ENCODE measurements at places on chromosomes 1 and 21.

DNA sequence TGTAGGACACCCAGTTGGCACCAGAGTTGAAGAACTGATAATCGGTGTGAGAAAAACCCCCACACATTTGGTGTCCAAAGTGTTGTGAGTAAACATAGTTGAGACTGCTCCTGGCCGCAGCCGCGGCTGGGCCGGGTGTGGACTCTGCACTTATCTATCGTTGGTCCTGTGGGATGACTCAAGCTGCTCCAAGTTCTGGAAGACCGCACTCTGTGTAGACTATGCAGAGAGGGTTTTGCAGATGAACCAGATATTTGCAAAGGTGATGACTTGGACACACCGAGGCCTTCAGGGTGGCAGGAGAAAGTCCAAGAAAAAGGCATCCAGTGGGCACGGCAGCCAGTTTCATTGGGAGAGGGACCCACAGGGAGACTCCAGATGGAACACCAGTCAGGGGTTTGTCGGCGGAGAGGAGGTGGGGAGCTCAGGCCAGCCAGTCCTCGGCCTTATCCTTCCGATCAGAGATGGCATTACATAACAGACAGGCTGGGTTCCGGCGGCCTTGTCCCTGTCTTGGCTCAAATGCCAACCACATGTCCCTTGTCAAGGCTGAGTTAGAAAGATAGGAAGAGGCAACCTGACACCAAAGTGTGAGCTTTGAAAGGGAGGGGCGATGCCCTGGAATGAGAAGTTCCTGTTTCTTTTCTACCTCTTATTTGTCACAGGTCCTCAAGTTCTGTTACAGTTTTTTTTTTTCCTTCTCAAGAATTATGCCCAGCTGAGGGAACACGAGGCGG lies 21.1 kb downstream of the C2CD2 start:
- DNase-seq = no peak

DNA sequence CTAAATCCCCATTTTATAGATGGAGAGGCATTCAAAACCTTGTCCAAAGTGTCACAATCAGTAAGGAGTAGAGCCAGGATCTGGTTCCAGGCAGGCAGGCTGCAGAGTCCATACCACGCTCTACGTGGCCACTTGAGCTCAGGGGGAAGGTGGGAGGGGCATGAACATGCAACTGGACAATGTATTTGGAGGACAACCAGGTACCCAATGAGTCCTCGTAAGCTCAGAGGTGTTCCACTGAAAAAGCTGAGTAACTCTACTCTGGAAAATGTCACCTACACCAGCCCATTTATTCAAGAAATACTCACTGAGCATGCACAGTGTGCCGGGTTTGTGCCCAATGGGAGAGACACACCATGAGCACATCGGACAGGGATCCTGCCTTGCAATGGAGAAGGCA lies 11.2 kb upstream of the GUCA2B start:
- no peak for DNase-seq

DNA sequence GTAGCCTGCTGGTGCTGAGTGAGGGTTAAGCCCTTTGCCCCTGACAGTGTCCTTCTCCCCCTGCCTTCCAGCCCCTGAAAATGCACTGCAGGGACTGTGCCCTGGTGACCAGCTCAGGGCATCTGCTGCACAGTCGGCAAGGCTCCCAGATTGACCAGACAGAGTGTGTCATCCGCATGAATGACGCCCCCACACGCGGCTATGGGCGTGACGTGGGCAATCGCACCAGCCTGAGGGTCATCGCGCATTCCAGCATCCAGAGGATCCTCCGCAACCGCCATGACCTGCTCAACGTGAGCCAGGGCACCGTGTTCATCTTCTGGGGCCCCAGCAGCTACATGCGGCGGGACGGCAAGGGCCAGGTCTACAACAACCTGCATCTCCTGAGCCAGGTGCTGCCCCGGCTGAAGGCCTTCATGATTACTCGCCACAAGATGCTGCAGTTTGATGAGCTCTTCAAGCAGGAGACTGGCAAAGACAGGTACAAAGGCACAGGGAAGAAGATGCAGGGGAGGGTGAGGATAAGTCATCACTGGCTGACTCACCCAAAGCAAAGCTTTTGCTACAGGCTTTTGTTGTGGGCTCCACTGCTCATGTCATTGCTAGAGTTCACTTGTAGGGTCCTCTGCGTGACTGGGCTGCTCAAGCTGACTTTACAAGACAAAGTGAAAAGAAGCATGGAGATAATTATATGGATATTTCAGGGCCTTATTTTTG lies 174.9 kb downstream of the PIGK start:
- DNase-seq = no peak

DNA sequence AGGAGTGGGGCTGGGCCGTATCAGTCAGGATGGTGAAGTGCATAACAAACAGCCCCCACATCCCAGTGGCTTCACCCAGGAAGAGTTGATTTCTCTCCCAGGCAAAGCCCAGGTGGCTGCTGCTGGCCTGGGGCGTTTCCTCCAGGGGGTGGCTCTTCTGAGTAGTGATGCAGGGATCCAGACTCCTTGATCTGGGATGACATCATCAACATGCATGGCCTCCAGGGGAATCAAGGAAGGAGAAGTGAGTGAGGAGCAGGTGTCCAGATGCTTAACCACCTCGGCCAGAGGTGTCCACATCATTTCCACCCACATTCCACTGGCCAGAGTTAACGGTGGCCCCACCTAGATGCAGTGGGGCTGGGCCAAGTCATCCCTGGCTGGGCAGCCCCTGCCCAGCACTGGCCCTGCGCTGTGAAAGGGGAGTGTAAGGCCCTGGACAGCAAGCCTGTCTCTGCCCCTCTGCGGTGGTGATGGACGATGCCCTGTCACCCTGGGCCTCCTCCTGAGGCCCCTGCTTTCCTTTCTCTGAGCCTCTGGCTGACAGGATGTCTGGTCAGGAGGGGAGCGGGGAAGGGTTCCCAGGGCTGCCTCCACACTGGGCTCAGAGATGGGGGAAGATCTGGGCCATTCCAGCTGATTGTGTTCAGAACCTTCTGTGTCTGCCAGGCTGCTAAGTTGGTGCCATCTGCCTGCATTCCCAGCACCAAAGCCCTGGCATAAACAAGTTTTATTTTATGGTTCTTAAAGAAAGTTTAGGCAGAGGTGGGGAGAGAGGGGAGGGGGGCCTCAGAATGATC lies 598.2 kb downstream of the MATN1 start:
- no peak for DNase-seq

DNA sequence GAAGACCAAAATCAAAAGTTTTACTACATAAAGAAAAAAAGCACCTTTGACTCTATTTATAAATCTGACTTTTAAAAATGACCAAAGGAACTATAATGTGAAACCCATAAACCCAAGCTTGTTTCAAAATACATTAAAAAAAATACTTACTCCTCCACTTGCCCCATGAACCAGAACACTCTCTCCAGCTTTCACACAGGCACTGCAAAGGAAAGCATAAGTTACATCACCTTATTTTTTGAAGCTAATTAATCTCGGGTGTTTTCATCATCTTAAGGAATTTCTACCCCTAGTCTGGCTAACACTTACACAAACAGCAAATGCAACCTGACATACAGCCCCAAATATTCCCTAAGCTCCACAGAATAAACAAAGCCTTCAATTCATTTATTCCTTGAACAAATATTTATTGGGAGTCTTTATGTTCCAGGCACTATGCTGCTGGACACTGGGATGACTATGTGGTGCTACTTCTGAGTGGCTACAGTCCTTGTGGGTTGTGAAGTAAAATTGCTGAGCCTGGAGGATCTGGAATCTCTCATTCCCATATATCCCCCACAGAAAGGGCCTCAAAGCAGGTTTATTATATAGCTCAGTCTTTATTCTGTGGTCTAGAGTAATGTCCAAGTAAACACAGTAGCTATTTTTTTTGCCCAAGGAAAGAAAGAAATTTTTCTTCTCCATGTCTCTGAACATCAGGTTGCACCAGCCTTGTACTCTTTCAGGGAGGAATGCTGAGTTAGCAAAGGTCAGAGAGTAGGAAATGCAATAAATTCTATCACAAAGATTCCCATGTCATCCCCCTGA lies 18.2 kb downstream of the CRYZ start:
- DNase-seq = no peak

GRCh38 chr1:55476445-55477015 lies 261.4 kb upstream of the USP24 start:
- no peak for DNase-seq

- DNase-seq = peak; percentile 63
These were observed 250.3 kb downstream of the SDCCAG8 start for GRCh38 chr1:243505986-243506689.

DNA sequence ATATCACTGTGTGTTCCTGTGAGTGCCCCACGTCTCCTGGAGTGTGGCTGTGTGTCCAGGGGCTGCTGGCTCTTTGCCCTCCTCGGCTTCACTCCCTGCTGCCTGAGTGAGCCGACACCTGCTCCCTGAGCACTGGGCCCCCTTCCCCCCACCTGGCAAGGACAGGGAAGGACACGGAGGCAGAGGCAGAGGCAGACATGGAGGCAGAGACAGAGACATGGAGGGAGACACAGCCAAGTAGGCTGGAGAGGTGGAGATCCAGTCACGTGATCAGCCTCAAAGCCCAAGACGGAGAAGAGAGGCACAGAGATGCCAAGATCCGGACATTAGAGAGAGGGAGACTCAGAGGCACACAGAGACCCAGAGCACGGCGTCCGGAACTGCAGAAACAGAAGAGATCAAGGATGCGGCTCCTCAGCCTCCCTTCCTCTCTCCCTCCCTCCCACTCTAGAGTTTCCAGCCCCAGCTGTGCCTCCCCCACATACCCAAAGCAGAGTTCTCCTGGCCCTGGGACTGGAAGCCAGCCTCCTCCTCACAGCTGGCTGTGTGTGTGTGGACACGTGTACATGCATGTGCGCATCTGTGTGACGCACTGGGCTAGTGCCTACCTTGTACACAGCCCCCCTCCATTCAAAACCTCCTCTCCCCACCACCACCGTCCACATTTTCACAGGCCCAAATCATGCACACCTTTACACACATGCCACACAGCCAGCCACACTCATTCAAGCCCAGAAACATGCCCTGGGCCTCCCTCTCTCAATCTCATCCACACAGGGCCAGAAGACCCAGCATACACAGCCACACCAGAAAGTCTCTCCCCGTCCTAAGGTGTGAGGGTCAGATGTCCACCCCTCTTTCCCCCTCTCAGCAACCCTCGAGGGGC lies 39.1 kb upstream of the WASF2 start:
- peak; percentile 16 for DNase-seq

- DNase-seq = no peak
These were observed 39.0 kb upstream of the DPT start for GRCh38 chr1:168767894-168768584.

- DNase-seq = no peak
These were observed 8.8 kb upstream of the SETDB1 start for GRCh38 chr1:150917387-150917786.

DNA sequence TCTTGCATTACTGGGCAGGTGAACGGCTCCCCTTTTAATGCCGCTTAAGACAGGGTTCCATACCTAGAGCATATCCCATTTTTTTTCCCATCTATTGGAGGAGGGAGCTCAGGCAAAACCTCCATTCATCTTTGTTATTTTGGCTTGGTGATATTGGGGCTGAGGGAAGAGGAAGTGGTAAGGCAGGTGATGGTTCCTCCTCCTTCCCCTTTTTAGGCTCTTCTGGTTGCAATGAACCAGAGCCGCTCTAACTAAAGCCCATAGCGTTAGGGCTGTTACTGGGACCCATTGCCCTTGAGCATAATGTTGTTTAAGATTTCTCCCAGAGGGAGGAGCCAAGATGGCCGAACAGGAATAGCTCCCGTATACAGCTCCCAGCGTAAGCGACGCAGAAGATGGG lies 21.1 kb downstream of the PYHIN1 start:
- no peak for DNase-seq

- no peak for DNase-seq
These were observed 37.8 kb upstream of the MPC2 start for GRCh38 chr1:167974698-167975097.

DNA sequence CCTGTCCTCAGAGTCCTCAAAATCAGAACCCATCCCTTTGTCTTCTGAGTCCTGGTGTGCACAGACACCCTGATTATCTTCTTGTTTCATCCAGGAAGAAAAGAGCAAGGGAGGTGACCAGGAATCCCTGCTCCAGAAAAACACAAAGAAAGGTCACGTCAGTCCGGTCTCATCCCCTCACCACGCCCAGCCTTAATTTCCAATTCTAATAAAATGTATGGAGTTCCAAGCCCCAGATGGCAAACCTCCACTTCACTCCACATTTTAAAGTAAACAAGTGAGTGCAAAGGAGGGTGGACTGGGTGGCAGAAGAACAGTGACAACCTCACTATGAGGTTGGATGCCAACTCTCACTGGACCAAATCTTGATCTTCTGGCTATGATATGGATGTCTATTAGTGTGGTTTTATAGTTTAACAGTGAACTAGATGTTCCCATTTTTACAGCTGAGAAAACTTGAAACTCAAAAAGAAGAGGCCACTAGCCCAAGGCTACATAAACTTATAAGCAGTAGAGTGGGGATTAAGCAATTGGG lies 22.0 kb downstream of the ZNF697 start:
- DNase-seq = no peak

GRCh38 chr1:101435831-101436511 lies 199.2 kb downstream of the S1PR1 start:
- no peak for DNase-seq

- DNase-seq = no peak
These were observed 122.2 kb downstream of the NAV1 start for GRCh38 chr1:201660931-201661822.

GRCh38 chr21:36069713-36070583 lies at the start of gene CBR1:
CBR1 (plus strand) TSS chr21:36070024; CDS start chr21:36070116, 92 bp downstream.
- peak; percentile 63 for DNase-seq

GRCh38 chr1:32878637-32879041 lies 7.7 kb upstream of the HPCA start:
- no peak for DNase-seq

DNA sequence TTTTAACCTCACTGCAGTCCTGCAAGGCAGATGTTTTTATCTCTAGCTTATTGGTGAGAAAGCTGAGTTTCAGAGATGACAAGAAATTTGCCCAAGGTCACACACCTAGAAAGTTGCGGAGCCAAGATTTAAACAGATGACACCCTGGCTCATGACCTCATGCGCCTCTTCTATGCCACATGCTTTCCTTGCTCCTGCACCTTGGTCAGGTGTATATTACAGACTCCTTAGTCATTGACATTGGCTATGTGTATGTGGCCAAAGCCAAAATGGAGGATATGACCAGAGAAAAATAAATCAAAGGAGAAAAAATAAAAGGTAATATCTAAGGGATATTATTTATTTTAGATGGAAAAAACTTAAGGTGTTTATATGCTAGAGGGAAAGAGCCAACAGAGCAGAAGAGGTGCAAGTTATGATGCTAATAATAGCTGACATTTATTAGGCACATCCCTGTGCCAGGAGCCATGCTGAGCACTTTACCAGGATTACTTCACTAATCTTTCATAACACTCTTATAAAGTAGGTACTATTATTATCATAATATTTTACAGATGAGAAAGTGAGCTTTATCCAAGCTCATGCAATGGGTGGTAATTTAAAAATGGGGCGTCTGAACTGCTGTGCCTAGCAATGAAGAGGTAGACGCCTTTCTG lies 13.8 kb upstream of the MYOC start:
- no peak for DNase-seq

DNA sequence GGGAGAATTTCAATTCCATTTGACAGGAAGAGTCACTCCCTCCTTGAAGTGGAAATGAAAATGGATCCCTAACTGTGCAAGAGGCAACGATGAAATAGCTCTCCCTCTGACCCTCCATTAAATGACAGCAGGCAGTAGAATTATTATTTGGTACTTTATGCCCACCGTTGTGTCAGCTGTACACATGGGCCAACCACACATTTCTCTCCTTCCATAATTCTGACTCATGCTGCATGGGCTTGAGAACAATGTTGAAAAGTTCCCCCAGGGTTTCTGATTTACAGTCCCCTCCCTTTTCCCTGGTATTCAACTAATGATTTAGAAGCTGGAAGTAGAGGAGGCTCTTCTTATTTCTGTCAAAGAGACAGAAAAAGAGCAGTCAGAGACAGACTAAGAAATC lies 103.5 kb downstream of the RGS7 start:
- DNase-seq = no peak

- no peak for DNase-seq
These were observed 38.3 kb upstream of the OSBPL9 start for GRCh38 chr1:51578383-51579109.
